ENCODE measurements at places on chromosomes 13 and 19. TPM values are rescaled to one million over a fixed set of nuclear protein-coding genes. Genes with fewer than 3 reads are reported as not detected.

DNA sequence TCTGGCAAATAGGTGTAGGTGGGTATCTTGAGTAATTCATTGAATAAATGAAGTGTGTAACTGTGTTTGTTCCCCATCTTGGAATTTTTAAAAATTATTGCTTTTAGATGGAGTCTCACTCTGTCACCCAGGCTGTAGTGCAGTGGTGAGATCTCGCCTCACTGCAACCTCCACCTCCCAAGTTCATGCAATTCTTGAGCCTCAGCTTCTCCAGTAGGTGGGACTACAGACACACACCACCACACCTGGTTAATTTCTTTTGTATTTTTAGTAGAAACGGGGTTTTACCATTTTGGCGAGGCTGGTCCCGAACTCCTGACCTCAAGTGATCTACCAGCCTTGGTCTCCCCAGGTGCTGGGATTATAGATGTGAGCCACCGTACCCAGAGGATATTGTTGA lies 7.9 kb upstream of the CYP2A6 start:
- no peak for DNase-seq
- no peak overlapping the region for H3K27ac ChIP-seq
- H3K36me3 ChIP-seq = no peaks in the 10 kb centered on the region
- H3K4me3 ChIP-seq = no peak overlapping the region
- peaks cover 8% of the 10 kb centered on the region for H3K4me1 ChIP-seq

Gene ZNF439
- 20.1 TPM for total RNA-seq

Gene NLRP9
- total RNA-seq = 0.39 TPM

Gene OVOL3
- 3.3 TPM for total RNA-seq

DNA sequence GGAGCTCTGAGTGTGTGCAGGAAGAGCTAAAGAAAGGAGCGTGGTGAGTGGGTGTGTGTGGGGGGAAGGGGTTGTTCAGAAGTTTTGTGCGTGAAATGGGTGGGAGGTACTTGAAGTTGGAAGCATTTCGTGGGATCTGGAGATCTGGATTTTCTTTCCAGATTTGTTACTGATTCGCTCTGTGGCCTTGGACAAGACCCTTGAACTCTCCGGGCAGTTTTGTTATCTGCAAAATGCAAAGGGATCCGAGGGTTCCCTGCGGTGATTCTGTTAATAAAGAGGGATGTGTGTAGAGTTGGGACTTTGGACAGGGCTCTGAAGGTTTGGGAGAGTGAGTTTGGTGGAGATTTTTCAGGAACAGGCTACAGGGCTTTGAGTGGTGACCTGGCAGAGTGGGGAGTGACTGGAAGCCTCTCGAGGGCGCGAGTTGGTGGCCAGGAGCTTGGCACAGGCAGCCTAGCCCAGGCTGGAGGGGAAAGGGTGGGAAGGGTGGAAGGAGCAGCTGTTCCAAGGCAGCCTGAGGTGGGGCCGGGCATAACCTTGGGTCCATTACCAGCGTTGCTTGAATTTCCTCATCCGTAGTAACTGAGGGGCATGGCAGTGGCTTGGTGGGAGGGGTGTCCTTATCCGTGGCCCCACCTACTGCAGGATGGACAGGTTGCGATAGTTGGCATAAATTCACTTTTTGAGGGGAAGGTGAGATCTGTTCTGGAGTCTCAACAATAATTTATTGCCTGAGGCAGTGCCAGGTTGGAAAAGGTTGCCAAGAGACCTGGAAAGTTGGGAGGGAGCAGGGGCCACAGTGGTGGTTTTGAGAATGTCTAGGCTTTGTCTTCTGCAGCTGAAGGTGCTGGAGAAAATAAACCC lies 2.1 kb downstream of the ACTN4 start:
- no peak for DNase-seq
- H3K4me1 ChIP-seq = peaks cover 58% of the 10 kb centered on the region
- peak overlapping the region; percentile 90 for H3K27ac ChIP-seq

Gene KRTDAP
- total RNA-seq = 2.7 TPM

GRCh38 chr19:46650445-46650844 lies 10.5 kb downstream of the DACT3 start:
- no peaks in the 10 kb centered on the region for H3K36me3 ChIP-seq
- DNase-seq = no peak
- no peak overlapping the region for H3K4me3 ChIP-seq
- H3K4me1 ChIP-seq = no peaks in the 10 kb centered on the region
- no peaks in the 10 kb centered on the region for H3K27me3 ChIP-seq

Gene ZNF878
- 1.1 TPM for total RNA-seq

Gene ETV2
- total RNA-seq = 4.8 TPM

DNA sequence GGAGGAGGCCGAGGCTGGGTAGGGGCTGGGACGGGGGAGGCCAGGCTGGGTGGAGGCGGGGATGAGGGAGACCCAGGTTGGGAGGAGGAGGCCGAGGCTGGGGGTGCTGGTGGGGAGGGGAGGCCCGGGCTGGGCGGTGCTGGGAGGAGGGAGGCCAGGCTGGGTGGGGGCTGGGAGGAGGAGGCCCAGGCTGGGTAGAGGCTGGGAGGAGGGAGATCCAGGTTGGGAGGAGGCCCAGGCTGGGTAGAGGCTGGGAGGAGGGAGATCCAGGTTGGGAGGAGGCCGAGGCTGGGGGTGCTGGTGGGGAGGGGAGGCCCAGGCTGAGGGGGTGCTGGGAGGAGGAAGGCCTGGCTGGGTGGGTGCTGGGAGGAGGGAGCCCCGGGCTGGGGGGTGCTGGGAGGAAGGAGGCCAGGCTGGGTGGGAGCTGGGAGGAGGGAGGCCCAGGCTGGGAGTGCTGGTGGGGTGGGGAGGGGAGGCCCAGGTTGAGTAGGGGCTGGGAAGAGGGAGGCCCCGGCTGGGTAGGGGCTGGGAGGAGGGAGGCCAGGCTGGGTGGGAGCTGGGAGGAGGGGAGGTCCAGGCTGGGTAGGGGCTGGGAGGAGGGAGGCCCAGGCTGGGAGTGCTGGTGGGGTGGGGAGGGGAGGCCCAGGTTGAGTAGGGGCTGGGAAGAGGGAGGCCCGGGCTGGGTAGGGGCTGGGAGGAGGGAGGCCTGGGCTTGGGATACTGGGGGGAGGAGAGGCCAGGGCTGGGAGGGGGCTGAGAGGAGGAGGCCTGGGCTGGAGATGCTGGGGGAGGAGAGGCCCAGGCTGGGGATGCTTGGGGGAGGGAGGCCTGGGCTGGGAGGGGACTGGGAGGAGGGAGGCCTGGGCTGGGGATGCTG lies 10.7 kb downstream of the TPGS1 start:
- DNase-seq = no peak
- no peaks in the 10 kb centered on the region for H3K27me3 ChIP-seq
- no peaks in the 10 kb centered on the region for H3K36me3 ChIP-seq
- no peak overlapping the region for H3K4me3 ChIP-seq

- no peak for DNase-seq
- H3K27ac ChIP-seq = no peak overlapping the region
- no peaks in the 10 kb centered on the region for H3K36me3 ChIP-seq
- no peak overlapping the region for H3K4me3 ChIP-seq
- H3K4me1 ChIP-seq = no peaks in the 10 kb centered on the region
These were observed 42.1 kb upstream of the C13orf46 start for GRCh38 chr13:114015969-114016295.

Gene COL5A3
- 5.5 TPM for total RNA-seq

- H3K4me1 ChIP-seq = peaks cover 22% of the 10 kb centered on the region
- H3K27ac ChIP-seq = peak overlapping the region; percentile 57
- DNase-seq = no peak
- H3K27me3 ChIP-seq = no peaks in the 10 kb centered on the region
- no peak overlapping the region for H3K4me3 ChIP-seq
These were observed 73.7 kb upstream of the NPAS1 start for GRCh38 chr19:46945694-46946489.

Gene DHRS12
- 16.8 TPM for total RNA-seq

Gene RETN
- total RNA-seq = not detected

GRCh38 chr13:101915755-101916107 lies 463.3 kb downstream of the ITGBL1 start:
- peaks cover 6% of the 10 kb centered on the region for H3K27me3 ChIP-seq
- H3K4me1 ChIP-seq = peaks cover 3% of the 10 kb centered on the region
- H3K27ac ChIP-seq = no peak overlapping the region

DNA sequence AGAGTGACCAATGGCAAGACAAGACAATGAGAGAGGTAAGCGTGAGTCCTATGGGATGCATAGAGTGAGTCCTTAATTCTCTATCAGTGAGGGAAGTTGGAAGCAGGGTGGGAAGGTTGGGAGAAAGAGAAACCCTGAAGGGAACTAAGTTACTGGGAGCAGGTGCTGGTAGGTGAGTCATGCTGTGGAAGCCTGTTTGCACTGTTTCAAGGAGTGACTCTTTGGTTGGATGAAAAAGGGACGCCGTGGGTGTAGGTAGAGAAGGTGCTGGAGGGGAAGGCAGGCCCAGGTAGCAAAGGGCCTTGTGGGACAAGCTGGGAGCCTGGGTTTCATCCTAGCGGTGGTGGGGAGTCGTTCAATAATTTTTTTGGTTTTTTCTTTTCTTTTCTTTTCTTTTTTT lies 21.9 kb downstream of the IGFL1 start:
- no peaks in the 10 kb centered on the region for H3K27me3 ChIP-seq
- no peaks in the 10 kb centered on the region for H3K4me1 ChIP-seq
- H3K36me3 ChIP-seq = no peaks in the 10 kb centered on the region
- H3K27ac ChIP-seq = no peak overlapping the region
- DNase-seq = no peak
- H3K4me3 ChIP-seq = no peak overlapping the region

Gene CGB5
- 2.4 TPM for total RNA-seq

Gene BRME1
- total RNA-seq = 48.9 TPM

- DNase-seq = no peak
- H3K27ac ChIP-seq = no peak overlapping the region
- peaks cover 13% of the 10 kb centered on the region for H3K4me1 ChIP-seq
- no peaks in the 10 kb centered on the region for H3K36me3 ChIP-seq
- H3K4me3 ChIP-seq = no peak overlapping the region
These were observed 2.0 kb downstream of the SLC8A2 start for GRCh38 chr19:47469719-47470118.

- no peak for DNase-seq
- no peak overlapping the region for H3K4me3 ChIP-seq
- H3K27me3 ChIP-seq = no peaks in the 10 kb centered on the region
- H3K4me1 ChIP-seq = no peaks in the 10 kb centered on the region
These were observed 604.4 kb upstream of the SPRY2 start for GRCh38 chr13:80945328-80945727.

Gene ZNF154
- 6.8 TPM for total RNA-seq

GRCh38 chr13:27007166-27007565 lies 164.4 kb downstream of the USP12 start:
- H3K27ac ChIP-seq = no peak overlapping the region
- no peak overlapping the region for H3K4me3 ChIP-seq
- DNase-seq = no peak
- H3K36me3 ChIP-seq = no peaks in the 10 kb centered on the region
- H3K27me3 ChIP-seq = no peaks in the 10 kb centered on the region

GRCh38 chr19:5157186-5157585 lies 183.4 kb downstream of the PTPRS start:
- H3K4me3 ChIP-seq = no peak overlapping the region
- no peaks in the 10 kb centered on the region for H3K36me3 ChIP-seq
- no peak for DNase-seq
- no peak overlapping the region for H3K27ac ChIP-seq

- H3K36me3 ChIP-seq = no peaks in the 10 kb centered on the region
- H3K4me1 ChIP-seq = peaks cover 6% of the 10 kb centered on the region
- H3K27ac ChIP-seq = no peak overlapping the region
- no peaks in the 10 kb centered on the region for H3K27me3 ChIP-seq
These were observed 21.6 kb downstream of the SPATA13 start for GRCh38 chr13:24181991-24182702.
